Ureter (tissue), 1 donor: ENCODE measurements at places on chromosomes 2 and 18.

GRCh38 chr2:37642907-37643729 lies 28.3 kb downstream of the CDC42EP3 start:
- no peak for DNase-seq

- DNase-seq = no peak
Measured at GRCh38 chr2:146867477-146867986, 977.3 kb upstream of the ACVR2A start.

- no peak for DNase-seq
Measured at GRCh38 chr2:47035615-47036488, 119.3 kb downstream of the STPG4 start.

DNA sequence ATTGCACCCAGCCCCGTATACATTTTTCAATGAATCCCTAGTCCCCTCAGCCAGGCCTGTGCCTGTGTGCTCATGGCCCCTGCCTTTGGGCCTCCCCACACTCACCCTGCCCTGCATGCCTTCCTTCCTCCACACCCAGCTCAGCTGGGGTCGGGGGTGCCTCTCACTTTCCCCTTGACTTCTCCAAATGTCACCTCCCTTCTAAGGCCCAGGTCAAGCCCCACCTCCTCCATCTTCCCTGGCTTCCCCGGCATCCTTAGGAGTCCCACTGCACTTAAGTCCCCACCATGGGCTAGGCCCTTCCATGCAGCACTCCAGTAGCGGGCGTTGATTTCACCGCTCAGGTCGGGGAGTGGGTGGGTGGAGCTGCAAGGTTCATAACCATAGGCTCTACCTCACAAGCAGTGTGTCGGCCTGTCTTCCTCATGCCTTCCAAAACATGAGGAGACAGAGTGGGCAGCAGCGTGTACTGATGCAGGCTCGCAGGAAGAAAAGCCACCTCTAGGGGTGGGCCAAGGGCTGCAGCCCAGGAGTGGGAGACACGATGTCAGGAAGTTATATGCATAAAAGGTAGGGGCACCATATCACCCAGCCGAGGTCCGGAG lies 47.7 kb downstream of the DNMT3A start:
- no peak for DNase-seq

- no peak for DNase-seq
Measured at GRCh38 chr18:44041553-44041952, 639.1 kb upstream of the SETBP1 start.

DNA sequence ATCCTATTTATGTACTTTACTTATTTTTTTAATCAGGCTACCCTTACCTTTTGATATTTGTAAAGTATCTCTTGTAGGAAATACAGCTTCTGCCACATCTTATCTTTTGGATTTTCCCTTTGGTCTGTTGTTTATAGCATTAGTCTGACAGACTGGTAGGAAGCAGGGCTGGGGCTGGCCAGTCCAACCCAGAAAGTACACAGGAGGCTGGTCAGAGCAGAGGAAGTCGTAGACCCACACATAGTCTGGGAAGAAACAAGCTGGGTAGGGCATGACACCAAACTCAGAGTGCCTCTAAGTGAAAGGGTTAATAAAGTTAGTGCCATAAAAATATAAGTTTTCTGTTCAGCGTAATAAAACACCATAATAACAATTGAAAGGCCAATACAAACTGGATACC lies 51.7 kb downstream of the BOLA3 start:
- DNase-seq = no peak

GRCh38 chr18:75132931-75133525 lies 75.9 kb downstream of the PTGR3 start:
- peak; percentile 15 for DNase-seq

GRCh38 chr18:23134780-23135549 lies at the start of gene CABLES1:
Gene CABLES1 (plus strand): TSS chr18:23135485. CDS start chr18:23135763, 278 bp downstream.
- peak; percentile 58 for DNase-seq

DNA sequence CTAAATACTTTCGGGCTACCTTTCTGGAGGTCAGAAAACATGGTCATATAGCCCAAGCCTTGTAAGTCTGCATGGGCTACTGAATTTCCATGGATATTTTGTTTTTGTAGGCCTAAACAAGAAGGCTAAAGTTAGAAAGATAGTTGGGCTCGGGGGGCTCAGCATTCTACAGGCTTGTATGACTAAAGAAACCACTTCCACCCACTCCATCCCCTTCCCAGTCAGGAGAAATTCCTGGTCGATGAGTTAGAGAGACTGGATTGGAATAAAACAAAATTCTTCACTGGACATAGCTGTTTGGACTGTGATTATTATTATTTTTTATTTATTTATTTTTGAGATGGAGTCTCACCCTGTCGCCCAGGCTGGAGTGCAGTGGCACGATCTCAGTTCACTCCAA lies 539.4 kb upstream of the TNP1 start:
- no peak for DNase-seq

- no peak for DNase-seq
Measured at GRCh38 chr18:51149670-51150069, 47.8 kb downstream of the MEX3C start.

GRCh38 chr2:128284037-128284441 lies 34.6 kb downstream of the HS6ST1 start:
- DNase-seq = no peak

DNA sequence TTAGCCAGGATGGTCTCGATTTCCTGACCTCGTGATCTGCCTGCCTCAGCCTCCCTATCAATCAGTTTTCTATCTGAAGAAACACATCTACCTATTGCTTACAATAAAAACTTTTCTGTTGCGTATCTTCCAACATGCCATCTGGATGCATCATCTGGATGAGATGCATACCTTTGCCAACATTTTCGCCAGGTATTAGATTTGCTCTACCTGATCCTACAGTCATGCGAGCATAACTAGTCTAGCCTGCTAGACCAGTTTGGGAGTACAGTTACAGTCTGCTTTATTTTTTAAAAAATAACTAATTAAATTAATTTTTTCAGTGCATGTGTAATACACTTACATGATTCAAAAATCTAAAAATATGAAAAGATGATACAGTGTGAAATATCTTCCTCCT lies 334.0 kb upstream of the MEX3C start:
- DNase-seq = no peak

- DNase-seq = no peak
Measured at GRCh38 chr2:147101941-147102790, 742.7 kb upstream of the ACVR2A start.

DNA sequence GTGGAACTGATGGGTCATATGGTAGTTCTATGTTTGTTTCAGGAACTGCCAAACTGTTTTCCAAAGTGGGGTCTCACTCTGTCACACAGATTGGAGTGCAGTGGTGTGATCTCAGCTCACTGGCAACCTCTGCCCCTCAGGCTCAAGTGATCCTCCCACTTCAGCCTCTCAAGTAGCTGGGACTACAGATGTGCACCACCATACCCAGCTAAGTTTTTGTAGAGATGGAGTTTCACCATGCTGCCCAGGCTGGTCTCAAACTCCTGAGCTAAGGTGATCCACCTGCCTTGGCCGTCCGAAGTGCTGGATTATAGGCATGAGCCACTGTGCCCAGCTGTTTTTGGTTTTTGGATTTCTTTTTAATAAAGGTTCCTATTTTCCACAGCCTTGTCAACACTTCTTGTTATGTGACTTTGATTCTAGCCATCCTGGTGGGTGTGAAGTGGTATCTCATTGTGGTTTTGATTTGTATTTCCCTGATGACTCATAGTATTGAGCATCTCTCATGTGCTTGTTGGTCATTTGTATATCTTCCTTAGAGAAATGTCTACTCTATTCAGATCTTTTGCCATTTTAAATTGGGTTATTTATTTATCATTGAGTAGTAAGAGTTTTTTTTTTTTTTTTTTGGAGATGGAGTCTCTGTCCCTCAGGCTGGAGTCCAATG lies 22.8 kb downstream of the NPC1 start:
- no peak for DNase-seq

GRCh38 chr2:196598412-196598811 lies 41.1 kb upstream of the CCDC150 start:
- no peak for DNase-seq

- no peak for DNase-seq
Measured at GRCh38 chr18:8162802-8163201, 446.4 kb upstream of the RAB12 start.

- DNase-seq = no peak
Measured at GRCh38 chr18:77316641-77317040, 67.0 kb downstream of the GALR1 start.

DNA sequence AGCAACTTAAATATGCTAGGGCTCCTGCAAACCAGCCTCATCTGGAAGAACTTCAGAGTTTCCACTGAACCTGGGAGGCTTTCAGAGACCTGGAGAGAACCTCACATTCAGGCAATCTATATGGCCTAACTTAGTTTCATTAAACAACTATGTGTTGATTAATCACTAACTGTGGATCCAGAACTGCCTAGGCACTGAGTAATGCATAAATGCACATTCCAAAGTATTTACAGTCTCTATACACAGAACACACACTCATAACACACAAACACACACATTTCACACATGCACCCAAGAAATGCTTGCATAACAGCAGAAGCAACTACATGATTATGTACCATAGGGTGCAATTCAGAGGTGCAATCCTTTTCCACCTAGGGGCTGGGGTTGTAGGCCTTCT lies 552.8 kb downstream of the BCL11A start:
- DNase-seq = no peak

- no peak for DNase-seq
Measured at GRCh38 chr18:63286926-63287325, 32.6 kb downstream of the BCL2 start.

DNA sequence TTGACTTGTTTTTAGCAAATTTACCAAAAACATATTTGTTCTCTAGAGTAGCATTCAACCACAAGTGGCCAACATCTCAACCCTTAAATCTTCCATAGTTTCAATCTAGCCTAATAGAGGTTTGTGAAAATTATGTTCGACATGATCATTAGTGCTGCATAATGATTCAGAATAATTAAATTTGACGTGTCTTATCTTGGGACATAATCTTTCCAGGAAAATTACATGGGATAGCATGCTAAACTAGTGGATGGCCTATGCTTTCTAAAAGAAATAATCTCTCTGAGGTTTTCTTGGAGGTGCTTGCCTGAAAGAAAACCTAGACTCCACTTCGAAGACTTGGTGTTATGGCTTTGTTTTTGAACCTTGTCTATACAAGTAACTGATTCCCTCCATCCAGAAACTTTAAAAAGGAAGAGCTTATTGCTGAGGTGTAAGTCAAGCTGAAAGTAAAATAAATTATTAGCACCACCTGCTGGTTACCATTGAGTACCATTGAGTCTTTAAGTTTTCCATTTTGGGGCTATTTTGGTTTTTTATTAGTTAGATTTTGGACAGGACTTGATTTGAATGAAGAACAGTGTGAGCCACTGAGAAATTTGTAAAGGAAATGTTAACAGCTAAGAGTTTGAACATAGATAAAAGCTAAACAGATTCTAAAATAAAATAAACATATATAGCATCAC lies 32.7 kb downstream of the COX7A2L start:
- DNase-seq = no peak

DNA sequence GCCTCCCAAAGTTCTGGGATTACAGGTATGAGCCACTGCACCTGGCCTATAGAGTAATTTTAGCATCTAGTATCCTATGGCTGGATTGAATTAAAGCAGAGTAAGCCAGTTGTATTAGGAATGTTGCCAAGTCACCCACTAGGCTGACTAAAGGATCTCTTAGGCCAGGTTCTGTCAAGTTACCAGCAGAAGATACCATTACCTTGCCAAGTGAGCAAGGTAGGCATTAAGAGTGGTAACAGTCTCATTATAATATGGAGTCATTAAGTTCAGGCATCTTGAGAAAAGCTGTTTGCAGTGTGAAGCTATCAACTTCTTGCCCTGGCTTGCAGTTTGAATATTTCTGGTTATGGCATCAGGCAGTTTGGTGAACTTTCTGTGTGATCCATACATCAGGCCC lies 37.0 kb upstream of the MTCL1 start:
- DNase-seq = no peak

DNA sequence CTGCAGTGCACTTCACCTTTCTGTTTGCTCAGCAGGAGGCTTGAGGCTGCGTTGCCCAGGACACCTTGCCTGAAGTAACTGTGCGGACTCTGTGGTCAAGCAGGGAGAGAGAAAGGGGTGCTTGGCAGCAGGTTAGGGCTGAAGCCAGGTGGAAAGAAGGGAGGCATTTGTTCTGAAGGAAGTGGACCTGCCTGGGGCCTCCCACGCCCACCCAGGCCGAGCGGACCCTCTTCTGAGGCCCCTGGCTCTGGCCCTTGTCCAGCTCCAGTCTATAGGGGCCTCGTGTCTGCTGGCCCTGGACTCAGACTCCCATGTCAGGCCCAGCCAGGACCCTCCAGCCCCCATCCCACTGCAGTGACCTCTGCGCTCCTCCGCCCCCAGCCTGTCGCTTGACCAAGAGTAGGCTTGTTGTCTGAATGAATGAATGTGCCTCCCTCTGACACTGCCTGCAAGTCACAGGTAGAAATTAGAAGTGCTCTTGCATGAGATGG lies 2.5 kb downstream of the SNED1 start:
- DNase-seq = peak; percentile 37

- DNase-seq = no peak
Measured at GRCh38 chr2:102138331-102138730, 4.2 kb upstream of the IL1R1 start.

- no peak for DNase-seq
Measured at GRCh38 chr2:110983133-110983532, 137.6 kb upstream of the BCL2L11 start.

DNA sequence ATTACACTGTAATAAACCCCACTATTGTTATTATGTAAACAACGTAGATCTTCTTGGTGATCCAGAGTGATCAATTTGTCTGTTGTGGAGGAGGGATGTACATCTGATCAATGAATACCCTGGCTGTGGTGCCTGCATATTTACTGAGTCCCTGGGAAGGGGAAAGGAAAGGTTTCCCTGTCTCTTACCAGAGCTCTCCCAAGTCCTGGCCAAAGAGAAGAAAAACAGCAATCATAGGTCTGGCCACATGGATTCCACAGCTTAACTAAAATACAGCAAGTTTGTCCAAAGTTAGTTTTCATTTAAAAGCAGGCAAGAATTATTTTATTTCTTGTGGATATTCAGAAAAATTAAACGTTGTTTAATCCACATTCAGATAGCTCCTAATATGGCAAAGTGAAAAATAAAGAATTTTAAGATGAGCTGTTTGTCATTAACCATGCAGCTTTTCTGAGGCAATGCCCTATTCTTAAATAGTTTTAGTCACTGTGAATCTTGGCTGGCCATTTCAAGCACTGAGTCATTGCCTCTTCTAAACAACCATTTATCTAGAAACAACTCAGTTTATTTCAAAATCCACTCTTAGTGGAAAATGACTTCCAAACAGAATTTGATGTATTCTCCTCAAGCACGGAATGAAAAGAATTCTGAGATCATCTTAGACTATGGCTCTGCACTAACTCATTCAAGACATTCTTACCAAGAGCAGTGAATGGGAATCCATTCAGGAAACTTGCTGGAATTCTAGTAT lies 1004.4 kb upstream of the CDH2 start:
- DNase-seq = no peak

GRCh38 chr2:168999668-169000213 lies 31.4 kb downstream of the ABCB11 start:
- DNase-seq = no peak

GRCh38 chr2:54092940-54093339 lies 22.5 kb upstream of the ACYP2 start:
- DNase-seq = no peak

GRCh38 chr18:50911006-50911405 lies 32.1 kb downstream of the ME2 start:
- DNase-seq = no peak

- no peak for DNase-seq
Measured at GRCh38 chr18:12625241-12625640, 32.7 kb downstream of the SPIRE1 start.
